ENCODE measurements at places on chromosomes 13 and 19.
A peak's percentile ranks its signal among the peaks of the same experiment; 100 is the strongest.

DNA sequence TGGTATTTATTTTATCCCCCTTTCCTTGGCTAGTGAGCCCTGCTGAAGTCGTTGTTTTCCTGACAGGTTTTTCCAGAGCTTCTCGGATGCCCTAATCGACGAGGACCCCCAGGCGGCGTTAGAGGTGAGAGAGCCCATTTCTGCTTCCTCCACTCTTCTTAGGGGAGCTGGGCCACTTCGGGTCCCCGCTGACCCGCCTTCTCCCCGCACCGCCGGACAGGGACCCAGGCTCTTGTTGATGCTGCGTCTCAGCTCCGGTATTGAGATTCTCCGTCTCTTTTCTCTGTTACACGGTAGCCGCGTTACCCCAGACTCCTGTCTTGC lies 306 bp downstream of the SUGT1 start:
- no peak for DNase-seq

DNA sequence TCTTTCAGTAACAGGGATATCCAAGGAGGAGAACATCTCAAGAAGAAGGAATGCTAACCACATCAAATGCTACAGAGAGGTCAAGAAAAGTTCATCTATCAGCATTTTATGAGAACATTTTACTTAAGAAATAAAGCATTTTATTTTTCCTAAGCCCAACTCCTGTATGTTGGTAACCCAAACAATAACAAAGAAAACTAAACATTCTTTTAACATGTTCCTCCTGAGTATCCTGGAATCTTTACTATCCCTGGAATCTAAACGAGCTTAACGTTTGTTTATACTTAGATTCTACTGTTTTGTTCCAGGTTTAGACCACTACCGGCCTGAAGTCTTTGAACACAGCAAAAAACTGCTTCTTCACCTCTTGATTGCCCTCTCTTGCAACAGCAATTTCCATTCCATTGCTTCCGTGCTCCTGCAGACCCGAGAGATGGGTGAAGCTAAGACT lies 89.7 kb downstream of the ZAR1L start:
- DNase-seq = no peak

- peak; percentile 97 for DNase-seq
Observed at GRCh38 chr13:113837560-113838355, 26.1 kb downstream of the GAS6 start.

GRCh38 chr19:36849701-36850558 lies 746 bp upstream of the ZNF345 start:
- peak; percentile 94 for DNase-seq

- DNase-seq = no peak
Observed at GRCh38 chr19:3024870-3025548, 4.1 kb downstream of the TLE2 start.

GRCh38 chr13:51804295-51805172 lies 571 bp upstream of the DHRS12 start:
- DNase-seq = peak; percentile 50

- peak; percentile 46 for DNase-seq
Observed at GRCh38 chr19:18202778-18203407, 949 bp downstream of the RAB3A start.

DNA sequence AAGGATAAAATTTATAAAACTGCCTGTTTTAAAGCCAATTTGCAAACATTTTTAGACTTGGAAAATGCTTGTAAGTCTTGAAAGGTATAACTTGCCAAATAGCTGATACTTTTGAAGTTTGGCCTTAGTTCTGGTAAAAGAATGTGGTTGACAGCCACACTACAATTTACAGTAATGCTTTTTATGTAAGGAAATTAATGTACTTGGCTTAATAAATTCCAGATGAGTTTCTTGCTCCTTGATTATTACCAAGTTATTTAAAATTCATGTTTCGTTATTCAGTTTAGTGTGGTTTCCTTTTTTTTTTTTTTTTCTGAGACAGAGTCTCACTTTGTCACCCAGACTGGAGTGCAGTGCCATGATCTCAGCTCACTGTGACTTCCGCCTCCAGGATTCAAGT lies 14.9 kb downstream of the LMO7 start:
- no peak for DNase-seq

- no peak for DNase-seq
Observed at GRCh38 chr19:958967-959855, 24.9 kb upstream of the WDR18 start.

DNA sequence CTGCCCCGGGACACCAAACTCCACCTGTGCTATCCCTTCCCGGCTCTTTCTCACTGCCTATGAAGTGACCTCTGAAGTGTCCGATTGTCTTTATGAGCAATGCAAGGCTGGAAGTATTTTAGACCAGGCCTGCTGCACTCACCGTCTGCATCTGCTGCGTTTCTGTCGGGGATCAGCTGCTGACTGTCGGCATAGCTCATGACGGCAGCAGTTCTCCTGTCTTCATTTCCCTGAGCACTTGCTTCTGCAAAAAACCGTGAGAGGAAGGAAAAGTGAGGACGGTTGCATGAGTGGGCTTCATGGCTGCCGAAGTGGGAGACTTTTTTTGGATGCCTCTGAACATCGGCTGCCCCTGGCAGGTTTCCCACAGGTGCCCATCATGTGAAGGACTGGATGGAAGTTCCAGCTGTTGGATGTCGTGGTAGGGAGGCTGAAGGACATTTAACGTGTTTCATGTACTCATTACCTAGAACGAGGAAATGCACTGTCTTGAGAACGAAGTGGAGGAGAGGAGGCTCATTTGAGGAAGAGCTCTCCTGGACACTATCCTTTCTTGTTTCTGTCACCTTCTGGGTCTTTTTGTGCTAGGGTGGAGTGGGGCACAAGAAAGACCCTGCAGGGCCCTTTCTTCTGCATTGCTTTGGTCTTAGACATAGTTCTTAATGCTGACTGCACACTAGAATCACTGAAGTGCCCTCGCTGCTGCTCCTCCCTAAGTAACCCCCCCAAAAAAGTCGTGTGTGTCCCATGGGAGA lies 94.7 kb downstream of the RNASEH2B start:
- no peak for DNase-seq

- DNase-seq = no peak
Observed at GRCh38 chr13:24893863-24894262, 129.9 kb downstream of the RNF17 start.

DNA sequence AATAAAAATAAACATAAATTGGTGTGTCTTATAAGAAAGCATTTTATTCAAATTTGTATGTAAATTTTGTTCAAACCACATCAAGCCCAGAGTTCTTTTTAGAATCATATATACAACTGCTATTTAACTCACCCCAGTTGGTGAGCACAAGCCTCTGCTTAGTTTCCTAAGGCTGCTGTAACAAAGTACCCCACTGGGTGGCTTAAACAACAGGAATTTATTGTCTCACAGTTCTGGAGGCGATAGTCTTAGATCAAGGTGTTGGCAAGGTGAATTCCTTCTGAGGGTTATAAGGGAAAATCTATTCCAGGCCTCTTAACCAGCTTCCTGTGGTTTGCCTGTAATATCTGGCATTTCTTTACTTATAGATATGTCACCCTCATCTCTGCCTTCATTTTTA lies 1133.5 kb downstream of the OLFM4 start:
- no peak for DNase-seq

DNA sequence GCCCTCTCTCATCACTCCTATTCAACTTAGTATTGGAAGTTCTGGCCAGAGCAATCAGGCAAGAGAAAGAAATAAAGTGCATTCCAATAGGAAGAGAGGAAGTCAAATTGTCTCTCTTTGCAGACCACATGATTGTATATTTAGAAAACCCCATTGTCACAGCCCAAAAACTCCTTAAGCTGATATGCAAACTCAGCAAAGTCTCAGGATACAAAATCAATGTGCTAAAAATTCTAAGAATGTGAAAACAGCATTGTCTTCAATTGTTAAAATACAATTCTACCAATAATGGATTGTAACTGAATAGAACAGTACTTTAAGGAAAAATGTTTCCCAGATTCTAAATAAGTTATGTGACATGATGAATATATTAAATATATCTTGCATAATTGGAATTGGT lies 2269.2 kb upstream of the PCDH20 start:
- DNase-seq = no peak

- DNase-seq = peak; percentile 97
Observed at GRCh38 chr19:52601025-52601973, 31.2 kb downstream of the ZNF701 start.

GRCh38 chr19:43430142-43430710 lies 15.5 kb downstream of the TEX101 start:
- DNase-seq = no peak

- no peak for DNase-seq
Observed at GRCh38 chr13:20558982-20559381, 8.0 kb upstream of the IFT88 start.

- no peak for DNase-seq
Observed at GRCh38 chr13:74629985-74630384, 495.8 kb upstream of the KLF12 start.

GRCh38 chr13:99027260-99027659 lies 49.4 kb upstream of the DOCK9 start:
- DNase-seq = no peak

DNA sequence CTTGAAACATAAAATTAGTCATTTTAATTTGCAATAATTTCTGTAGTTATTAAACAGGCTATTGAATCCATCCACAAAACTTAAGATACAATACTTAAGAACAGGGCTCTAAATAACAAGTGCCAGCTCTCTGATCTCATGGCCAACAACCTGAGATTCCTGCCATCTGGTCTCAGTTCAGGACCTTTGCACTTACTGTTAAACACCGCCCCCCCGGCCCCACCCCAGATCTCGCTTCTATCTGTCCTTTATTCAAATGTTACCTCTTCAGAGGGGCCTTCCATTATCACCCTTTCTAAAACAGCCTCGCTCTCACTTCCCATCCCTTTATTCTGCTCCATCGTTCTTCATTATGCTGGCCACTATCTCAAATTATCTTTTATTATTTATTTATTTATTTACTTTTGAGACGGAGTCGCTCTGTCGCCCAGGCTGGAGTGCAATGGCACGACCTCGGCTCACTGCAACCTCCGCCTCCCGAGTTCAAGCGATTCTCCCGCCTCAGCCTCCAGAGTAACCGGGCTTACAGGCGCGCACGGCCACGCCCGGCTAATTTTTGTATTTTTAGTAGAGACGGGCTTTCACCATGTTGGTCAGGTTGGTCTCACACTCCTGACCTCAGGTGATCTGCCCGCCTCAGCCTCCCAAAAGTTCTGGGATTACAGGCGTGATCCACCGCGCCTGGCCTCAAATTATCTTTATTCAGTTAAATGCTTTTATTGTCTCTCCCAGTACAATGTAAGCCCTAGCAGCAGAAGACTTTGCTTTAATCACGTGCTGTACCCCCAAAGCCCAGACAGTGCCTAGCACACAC lies 838 bp upstream of the SNRNP70 start:
- DNase-seq = no peak

DNA sequence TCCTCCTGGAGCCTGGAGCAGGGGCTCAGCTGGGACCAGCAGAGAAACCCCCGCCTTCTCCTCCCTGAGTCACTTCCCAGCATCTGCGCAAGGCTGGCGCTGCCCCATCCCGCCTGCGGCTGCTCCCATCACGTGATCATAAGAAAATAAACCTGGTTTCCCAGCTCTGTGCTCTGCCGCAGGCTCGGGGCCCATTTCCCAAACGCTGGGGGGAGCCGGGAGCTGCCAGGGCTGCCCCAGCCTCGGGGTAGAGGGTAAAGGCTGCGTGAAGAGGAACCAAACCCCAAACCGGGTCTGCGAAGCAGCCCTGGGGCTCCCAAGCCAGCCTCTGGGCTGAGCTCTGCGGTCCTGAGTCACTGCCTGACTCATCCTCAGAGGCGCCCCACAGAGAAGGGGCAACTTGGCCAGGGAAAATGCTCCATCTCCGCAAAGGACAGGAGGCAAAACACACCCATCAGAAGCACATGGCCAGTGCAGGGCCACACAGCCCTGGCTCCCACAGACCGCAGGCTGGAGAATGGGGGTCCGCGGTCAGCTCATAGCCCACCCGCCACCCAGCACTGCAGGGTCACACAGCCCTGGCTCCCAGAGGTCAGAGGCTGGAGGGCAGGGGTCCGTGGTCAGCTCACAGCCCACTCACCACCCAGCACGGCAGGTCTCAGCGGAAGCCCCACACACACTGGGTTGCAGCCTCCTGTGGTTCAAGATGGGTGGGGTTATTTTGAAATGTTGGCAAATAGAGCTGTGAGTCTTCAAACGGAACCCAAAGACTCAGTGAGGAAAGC lies 67.1 kb downstream of the RASA3 start:
- DNase-seq = peak; percentile 91

- peak; percentile 94 for DNase-seq
Observed at GRCh38 chr13:109786457-109787134, at the start of gene IRS2. Gene IRS2 (minus strand): TSS chr13:109786583. CDS start chr13:109786053, 530 bp downstream.

DNA sequence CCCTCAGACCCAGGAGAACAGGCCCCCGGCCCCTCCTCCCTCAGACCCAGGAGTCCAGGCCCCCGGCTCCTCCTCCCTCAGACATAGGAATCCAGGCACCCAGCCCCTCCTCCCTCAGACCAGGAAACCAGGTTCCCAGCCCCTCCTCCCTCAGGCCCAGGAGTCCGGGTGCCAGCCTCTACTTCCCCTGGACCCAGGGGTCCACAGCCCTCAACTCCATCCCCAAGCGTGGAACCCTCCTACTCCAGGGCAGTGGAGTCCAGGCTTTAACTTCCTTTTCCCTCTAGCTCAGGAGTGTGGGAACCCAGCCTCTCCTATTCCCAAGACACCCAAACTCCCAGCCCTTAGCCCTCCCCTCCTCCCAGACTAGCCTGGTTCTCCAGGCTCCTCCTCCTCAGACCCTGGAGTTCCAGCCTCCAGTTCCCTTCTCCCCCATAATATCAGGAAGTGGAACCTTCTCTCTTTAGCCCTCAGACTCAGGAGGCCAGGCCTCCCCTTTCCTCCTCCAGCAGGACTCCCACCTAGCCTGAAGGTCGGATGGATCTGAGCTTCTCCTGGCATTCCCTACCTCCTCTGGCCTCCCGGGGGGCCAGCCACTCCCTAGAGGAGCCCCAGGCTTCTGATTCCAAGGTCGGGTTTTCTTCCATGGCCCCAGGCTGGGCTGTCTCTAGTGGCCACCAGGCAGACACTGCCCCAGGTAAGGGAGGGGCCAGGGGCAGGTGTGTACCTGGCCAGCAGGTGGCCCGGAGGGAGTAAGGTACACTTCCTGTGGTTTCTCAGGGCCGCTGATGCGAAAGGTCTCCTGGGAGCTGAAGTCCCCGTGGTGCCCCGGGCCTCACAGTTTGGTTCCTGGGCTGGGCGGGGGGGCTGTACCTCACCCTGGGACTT lies at the start of gene TMC4:
Gene TMC4, minus strand, starts transcription at position 690 of the 888 bp plus-strand sequence. Its CDS starts 43 bp downstream, at position 647.
- no peak for DNase-seq

DNA sequence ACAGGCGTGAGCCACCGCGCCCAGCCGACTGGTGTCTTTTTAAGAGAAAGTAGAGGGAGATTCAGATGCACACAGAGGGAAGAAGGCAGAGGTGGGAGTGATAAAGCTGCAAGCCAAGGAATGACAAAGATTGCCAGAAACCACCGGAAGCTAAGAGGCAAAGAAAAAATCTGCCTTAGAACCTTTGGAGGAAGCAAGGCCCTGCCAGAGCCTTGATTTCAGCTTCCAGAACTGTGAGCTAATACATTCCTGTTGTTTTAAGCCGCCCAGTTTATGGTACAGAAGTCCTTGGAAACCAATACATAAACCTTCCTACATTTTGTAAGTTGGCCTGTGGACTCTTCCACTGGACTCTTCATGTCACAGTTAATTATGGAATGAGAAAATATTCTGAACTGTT lies 71.7 kb upstream of the SOX21 start:
- no peak for DNase-seq

GRCh38 chr13:53238261-53238660 lies 209.6 kb downstream of the OLFM4 start:
- DNase-seq = no peak

Data from left cardiac atrium (tissue), 4 donors.